ENCODE measurements at places on chromosomes 1 and 21. TPM values are rescaled to one million over a fixed set of nuclear protein-coding genes. Genes with fewer than 3 reads are reported as not detected.

DNA sequence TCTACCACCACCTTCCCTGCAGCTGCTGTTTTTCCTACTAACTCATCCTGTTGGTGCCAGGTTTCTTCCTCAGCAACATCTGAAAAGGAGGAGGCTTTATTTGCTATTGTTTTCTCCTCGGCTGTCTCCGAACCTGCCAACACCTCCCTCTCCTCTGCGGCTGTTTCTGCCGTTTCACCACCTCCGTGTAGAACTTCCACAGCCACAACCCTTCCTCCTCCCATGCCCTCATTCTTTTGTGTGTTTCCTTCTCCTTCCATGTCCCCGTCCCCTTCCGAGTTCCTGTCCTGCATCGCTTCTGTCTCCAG lies 59.0 kb upstream of the LRRC53 start:
- DNase-seq: no peak

KLHDC7A gene
- 0.11 TPM for total RNA-seq

PALMD gene
- 55.0 TPM for total RNA-seq

- DNase-seq: no peak
Observed at GRCh38 chr1:54327386-54328065, 78.7 kb downstream of the SSBP3 start.

GUCA2B gene
- total RNA-seq: not detected

- DNase-seq: no peak
Observed at GRCh38 chr1:12406211-12407021, 176.6 kb downstream of the VPS13D start.

OR2T11 gene
- not detected for total RNA-seq

DNA sequence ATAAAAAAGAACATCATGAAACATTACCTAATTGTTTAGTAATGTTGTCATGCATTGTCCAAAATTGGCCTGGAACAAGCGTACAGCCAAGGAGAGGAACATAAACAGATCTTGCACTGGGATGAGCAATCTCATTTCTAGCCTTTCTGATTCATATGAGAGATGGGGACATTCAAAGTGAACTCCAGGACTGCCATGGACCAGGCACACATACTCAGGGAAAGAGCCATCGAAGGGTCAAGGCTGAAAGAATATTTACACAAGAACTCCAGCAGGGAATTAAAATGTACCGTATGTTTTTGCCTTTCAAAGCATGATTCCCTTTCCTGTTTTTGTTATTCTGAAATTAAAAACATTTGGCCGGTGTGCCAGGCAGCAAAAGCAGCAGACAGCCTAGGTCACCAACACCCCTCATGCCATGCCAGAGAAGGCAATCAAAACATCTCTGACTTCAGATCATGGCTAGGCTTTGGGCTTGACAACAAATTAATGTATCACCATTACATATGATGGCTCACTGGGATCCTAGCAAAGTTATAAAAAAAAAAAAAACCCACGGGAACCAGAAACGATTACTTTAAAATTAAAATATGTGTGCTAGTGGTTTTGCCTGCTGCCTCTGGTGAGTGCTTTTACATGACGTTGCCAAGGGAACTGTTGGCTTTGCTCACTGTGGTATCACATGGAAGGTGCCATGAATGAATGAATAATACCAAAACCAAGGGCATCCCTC lies 159.8 kb downstream of the TGFBR3 start:
- DNase-seq: peak; percentile 69

SLC25A34 gene
- 4.2 TPM for total RNA-seq

GRCh38 chr1:26689504-26689903 lies 6.3 kb upstream of the ARID1A start:
- DNase-seq: no peak

- DNase-seq: no peak
Observed at GRCh38 chr1:145997718-145998023, 1.3 kb upstream of the TXNIP start.

DNA sequence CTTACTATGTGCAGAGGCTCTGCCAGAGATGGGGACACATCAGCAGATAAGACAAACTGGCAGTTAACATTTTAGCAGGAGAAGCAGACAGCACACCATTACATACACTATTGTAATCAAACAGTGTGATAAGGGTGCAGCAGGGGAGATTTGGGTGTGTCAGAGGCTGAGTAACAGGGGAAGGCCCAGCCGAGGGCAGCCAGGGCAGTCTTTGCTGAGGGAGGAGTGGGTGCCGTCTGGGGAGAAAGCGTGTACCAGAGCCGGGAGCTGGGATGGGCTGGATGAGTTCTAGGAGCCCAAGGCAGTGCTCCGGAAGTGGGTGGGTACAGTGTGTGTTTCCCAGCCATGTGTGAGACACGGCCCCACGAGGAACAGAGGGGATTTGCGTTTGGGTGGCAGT lies 31.2 kb downstream of the KCNA10 start:
- no peak for DNase-seq

DENND2D gene
- total RNA-seq: 1.7 TPM

GRCh38 chr1:99501871-99502270 lies 144.0 kb upstream of the PALMD start:
- DNase-seq: no peak

GRCh38 chr1:150257624-150258585 lies at the start of gene CA14:
TSS of gene CA14 (plus strand) at chr1:150257774. CDS start at chr1:150258129, 355 bp downstream.
- DNase-seq: no peak

All from right atrium auricular region (tissue), 2 donors.